ELR (cell line): ENCODE measurements at places on chromosomes 6 and 20.

- no peak for DNase-seq
These were observed 271.4 kb downstream of the ALDH8A1 start for GRCh38 chr6:134678436-134678889.

- peak; percentile 43 for DNase-seq
These were observed 528.9 kb downstream of the MAFB start for GRCh38 chr20:40160097-40160550.

DNA sequence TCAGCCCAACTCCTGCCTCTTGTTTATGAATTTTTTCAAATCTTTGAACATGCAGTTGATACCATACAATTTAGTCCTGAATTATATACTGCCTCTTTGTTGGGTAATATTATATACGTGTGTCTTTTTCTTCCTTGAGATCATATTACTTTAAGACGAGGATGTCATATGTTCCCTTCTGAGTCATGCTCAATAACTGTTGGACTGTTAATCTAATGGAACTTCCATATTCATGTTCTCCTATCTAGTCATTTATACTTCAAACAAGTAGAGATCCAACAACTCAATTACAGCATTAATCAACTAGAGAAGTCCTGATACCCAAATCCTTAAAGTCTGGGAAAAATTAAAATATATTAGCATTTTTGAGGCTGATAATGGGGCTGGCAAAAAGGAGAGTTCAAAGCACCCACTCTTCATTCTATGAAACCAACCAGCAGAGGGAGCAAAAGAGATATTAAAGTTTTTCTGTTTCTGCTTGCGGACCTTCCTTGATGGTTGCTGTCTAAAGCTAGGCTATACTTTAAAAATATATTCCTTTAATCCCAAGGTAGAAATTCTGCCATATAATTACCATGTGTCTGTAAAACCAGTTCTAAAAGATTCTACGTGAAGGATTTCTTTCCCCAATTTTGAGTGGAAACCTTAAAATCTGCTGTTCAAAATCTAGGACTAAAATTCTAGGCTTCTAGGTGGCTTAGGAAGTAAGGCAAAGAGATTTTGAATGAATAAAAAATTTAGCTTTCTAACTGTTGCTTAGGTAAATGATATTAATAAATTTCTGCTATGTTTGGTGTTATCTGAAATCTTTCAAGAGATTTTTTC lies 498.9 kb downstream of the BCKDHB start:
- DNase-seq: peak; percentile 74

GRCh38 chr6:97291896-97292295 lies 8.9 kb upstream of the MMS22L start:
- DNase-seq: no peak

GRCh38 chr6:114874410-114874809 lies 531.6 kb upstream of the HS3ST5 start:
- DNase-seq: no peak

GRCh38 chr20:21808863-21809664 lies 103.6 kb downstream of the PAX1 start:
- no peak for DNase-seq

DNA sequence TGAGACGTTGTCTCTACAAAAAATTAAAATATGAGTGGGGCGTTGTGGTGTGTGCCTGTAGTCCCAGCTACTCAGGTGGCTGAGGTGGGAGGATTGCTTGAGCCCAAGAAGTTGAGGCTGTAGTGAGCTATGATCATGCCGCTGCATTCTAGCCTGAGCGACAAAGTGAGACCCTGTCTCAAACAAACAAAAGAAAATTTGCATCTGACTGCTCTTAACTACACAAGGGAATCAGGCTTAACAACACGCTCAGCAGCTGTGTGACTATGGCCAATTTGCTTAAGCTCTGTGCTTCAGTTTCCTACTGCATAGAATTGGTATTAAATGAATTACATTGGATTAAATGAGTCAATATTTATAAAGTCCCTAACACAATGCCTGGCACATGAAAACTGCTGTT lies 24.3 kb upstream of the MRPS10 start:
- DNase-seq: no peak

DNA sequence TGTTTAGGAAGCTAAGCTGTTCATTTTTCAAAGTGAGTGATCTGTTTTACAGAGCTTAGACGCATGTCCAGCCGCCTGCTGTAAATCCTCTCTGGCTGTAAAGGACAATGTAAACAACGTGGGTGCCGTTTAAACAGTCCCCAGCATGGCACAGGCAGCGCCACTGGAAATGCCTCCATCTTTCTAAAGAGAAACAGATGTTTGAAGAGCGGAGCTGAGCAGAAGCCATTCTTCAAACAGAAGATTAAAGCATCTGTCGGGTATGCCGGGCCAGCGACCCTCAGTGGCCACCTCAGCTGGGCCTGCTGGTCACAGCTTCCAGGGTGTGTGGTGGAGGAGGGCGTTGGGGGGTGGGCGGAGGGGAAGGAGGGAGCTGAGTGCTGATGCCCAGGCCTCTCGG lies 138.6 kb downstream of the ERMARD start:
- no peak for DNase-seq

GRCh38 chr6:65064844-65065243 lies 642.2 kb downstream of the EYS start:
- DNase-seq: no peak
